CD8-positive, alpha-beta T cell (primary cell): ENCODE measurements at places on chromosomes 2 and 18.

- DNase-seq, result no peak
These were observed 676 bp upstream of the AGPS start for GRCh38 chr2:177391822-177392372.

- DNase-seq, result no peak
These were observed 347.1 kb downstream of the TXNL1 start for GRCh38 chr18:56291294-56291693.

DNA sequence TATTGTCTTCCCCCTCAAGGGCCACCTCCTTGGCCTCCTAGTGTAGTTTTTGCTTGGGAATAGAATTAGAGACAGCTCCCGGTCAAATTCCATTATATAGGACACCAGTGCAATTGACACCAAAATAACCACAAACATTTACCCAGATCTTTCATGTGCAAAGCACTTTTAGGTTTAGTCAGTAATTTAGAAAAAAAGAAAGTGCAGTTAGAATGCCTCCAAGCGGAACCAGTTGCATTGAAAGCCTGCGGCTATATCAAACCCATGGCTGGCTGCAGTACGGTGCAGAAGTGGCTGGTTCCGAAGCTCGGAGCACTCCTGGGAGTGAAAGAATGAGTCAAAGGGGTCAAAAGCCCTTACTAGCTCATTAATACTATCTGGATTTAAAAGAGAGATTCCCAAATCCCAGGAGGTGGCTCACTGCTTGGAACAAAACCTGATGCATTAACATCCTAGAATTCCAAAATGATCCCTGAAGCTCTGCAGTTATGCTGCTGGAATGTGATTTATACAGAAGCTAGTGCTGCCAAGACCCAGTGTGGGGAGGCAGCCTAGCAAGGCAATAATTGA lies 432.2 kb upstream of the KLHL29 start:
- no peak for DNase-seq

DNA sequence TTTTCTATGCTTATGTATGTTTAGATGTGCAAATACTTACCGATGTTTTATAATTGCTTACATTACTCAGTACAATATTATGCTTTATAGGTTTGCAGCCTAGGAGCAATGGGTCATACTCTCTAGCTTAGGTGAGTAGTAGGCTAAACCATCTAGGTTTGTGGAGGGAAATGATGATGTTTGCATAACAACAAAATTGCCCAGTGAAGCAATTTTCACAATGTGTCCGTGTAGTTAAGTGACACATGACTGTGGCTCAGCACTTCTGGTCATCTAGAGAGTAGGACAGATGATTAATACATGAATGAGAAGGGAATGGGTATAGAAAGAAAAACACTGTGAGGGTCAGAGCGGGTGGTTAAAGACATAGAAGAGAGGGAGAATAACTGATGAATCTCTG lies 2116.2 kb upstream of the PIK3C3 start:
- DNase-seq, result no peak

GRCh38 chr2:133888107-133888506 lies 319.8 kb upstream of the NCKAP5 start:
- no peak for DNase-seq

DNA sequence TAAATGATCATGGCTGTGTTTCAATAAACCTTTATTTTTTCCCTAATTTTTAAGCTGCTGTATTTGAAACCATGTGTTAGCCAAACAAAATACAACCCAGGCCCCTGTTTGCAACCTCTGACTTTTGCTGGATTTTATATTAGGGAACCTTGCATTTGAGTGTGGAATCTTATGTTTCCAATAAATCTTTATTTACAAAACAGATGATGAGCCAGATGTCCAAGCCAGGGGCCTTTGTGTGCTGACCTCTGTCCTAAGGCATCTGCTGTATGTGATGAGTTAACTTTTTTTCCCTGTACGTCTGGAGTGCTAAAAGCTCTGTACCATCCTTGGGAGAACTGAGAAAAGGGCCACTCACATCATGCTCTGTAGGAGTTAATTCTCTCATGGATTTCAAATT lies 162.9 kb downstream of the TRIB2 start:
- DNase-seq, result no peak

GRCh38 chr2:190628591-190629319 lies 20.1 kb upstream of the NAB1 start:
- DNase-seq, result no peak

GRCh38 chr2:158723921-158724802 lies 71.0 kb upstream of the DAPL1 start:
- DNase-seq, result no peak

DNA sequence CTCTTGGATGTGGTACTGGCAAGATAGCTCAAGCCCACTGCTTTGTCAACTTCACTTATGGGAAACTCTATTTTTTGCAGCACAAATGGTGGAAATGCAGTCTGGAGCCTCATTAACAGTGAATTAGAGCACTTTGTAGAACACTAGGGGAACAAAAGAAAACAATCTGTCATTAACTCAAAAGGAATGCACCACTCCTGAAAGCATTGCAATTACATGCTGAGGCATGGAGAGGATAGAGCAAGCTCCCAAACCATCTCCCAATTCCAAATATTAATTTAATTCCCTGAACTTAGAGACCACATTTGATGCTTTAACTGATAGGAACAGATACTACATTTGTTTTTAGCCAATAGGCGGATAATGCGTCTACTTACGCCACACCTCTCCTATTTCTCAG lies 32.8 kb upstream of the TANC1 start:
- no peak for DNase-seq

DNA sequence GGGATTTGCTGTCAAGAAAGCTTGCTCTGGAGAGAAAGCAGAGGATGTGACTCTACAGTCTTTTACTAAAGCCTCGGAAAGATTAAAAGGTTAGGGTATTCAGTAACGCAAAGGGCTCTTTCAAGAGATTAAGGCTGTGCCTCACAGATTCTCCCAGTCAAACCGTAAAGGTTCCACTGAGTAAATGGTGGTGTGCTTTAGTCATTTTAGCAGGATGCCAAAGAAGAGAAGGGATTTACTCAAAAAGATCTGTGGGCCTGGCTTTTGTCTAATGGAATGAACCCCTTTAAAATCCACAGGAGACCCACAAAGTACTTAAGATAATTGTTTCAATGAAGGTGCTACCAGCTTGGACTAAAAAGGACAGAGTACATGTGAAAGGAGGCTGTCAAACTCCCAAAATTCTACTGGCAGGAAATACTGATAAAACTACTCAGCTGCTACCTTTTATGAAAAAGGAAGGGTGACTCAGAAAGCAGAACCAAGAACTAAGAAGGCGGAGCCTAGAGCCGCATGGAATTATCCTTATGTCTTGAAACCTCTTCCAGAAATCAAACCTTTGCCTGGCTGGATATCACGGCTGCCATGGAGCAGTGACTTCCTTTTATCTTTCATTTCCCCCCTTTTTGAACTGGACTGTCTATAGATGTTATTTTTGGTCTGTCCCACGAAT lies 670.2 kb upstream of the ZEB2 start:
- no peak for DNase-seq

DNA sequence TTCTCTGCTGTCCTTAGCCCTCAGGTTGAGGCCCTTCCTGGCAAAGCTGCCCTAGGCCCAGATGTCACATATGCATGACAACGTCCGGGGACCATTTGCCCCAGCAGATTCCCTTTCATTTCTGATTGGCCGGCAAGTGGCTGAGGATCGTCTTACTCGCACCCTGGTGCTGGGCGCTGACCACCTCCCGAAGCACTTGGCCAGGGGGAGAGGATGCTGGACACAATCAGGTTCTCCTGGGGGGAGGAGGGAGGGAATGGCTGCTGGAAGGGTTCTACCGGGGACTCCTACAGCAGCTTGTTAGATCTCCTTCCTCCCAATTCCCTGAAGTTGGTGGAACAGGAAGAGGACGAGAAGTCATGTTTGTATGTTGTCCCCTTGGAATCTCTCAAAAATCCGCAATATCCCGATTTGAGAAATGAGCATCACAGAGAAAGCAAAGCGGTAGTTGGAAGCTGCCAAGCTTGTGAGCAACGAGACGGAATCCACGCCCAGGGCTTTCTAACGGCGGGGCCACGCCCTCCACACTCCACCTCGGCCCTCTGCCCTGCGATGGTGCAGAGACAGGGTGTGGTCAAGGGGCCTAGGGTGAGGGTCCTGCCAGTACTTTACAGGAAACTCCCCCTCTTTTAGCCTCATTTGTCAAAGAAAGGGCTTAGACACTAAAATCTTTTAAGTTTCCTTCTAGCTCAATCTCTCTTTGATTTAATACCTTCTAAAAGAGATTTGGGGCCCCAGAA lies 61.8 kb upstream of the YWHAQ start:
- DNase-seq, result no peak

DNA sequence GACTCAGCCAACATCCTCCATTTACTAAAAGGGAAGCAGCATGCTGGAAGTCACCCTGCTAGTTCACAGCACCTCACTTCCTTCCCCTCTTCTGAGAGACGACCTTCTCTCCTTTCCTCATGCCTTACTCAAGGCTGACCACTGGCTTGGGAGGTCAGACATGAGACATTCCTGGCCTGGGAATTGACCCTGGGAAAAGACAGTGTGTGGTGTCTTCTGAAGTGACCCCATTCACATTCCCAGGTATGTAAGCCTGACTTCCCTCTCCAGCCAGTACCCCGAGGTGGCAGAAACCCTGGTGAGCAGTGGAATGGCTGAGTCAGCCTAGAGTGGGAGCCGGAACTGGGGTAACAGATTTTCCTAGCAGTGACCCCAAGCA lies 92.4 kb downstream of the PLB1 start:
- DNase-seq, result no peak

DNA sequence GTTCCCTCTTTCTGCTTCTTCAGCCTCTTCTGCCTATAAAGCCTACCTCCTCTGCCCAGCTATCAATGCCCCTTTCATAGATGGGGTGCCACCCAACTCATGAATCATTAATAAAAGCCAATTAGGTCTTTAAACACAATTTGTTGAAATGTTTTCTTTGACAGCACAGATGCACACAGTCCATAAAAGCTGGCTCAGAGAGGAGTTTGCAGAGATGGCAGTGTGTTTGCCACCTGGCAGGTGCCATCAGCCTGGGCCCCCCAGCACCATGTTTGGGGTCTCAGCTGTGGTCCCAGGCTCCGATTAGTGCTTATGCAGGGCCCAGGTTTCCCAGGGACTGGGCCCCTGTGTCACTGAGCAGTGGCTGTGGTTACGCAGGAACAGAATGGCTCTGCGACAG lies 7.9 kb upstream of the MC2R start:
- DNase-seq, result no peak

DNA sequence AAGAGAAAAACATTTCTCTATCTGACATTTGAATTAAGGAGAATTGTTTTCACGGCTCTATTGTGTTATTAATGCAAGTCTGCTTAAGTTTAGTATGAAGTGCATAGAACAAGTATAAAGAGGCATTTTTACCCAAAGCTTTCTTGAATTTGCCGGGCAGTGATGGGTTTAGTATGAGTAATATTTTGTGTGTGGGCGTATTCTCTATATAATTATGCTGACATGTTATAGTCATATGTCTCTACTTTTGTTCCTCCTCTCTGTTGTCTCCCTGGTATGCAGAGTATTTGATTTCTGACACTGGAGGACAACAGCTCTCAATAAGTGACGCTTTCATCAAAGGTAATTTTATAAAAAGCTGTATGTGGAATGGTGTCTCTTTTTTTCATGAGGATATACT lies 45.9 kb downstream of the PIKFYVE start:
- no peak for DNase-seq

GRCh38 chr2:231613663-231614558 lies 21.2 kb downstream of the TEX44 start:
- DNase-seq, result peak; percentile 52

GRCh38 chr18:13273800-13274199 lies 55.2 kb downstream of the LDLRAD4 start:
- no peak for DNase-seq

GRCh38 chr2:191166756-191167445 lies 16.1 kb upstream of the STAT4 start:
- DNase-seq, result no peak

GRCh38 chr2:177908182-177908581 lies 164.4 kb downstream of the PDE11A start:
- DNase-seq, result no peak

DNA sequence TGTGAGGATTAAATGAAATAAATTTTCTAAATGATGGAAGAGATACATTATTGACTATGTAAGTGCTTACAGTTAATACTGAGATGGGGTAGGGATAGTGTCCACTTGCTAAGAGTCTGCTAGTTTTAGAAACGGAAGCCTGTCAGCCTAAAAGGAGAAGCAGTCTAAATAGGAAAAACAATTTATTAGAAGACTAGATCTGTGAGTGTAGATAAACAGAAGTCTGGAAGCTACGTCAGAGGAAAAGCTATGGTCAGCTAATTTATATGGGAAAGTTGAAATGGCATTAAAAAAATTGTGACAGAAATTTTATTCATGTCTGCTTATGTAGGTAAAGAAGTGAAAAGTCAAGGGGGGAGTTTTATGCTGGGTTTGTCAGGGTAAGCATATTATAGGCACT lies 1338.4 kb upstream of the CHAC2 start:
- DNase-seq, result no peak

GRCh38 chr2:178523596-178524134 lies 43.4 kb downstream of the PLEKHA3 start:
- DNase-seq, result no peak

- DNase-seq, result no peak
These were observed 200.9 kb upstream of the FN1 start for GRCh38 chr2:215636816-215637215.

DNA sequence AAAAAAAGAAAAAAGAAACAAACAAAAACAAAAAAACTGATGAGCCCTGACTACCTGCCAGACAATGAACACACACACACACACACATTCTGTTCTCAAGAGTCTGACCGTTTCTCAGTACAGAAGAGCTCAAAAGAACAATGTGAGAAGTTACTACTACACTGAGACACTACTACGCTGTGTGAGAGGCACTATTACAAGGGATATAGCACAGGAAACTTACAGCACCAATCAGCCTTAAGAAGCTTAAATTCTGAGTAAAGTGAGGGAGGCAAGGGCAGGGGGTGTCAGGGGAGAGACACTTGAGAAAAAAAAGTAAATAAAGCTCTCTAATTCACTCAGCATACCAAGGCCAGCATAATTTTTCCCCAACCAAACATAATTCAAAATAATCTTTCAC lies 32.5 kb downstream of the WDR33 start:
- DNase-seq, result no peak

DNA sequence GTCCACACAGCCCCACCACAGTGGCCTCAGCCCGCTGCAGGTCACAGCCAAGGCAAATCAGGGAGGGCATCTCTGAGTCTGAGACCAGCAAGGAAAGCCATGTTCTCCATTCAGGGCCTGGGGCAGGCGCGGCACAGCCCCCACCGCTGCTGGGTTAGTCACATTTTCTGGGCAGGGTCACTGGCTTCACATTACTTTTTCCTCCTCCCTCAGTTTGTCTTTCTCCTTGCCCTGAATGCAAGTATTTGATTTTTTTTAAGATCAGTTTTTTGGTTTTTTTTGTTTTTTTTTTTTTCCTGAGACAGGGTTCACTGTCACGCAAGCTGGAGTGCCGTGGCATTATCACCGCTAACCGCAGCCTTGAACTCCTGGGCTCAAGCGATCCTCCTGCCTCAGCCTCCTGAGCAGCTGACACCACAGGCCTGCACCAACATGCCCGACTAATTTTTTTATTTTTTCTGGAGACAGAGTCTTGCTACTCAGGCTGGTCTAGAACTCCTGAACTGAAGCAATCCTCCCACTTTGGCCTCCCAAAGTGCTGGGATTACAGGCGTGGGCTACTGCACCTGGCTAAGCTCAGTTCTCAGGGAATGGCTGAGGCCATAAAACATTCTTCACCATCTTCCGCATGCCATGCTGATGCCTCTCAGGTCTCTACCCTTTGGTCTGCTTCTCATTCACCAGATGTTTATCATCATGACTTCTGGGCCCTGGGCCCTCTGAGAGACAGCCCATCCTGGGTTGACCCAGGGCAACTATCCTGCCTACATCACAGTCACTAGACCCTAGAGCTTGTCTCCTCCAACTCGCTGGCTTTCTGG lies 628 bp upstream of the CAPG start:
- no peak for DNase-seq

GRCh38 chr2:15158100-15158499 lies 403.0 kb downstream of the NBAS start:
- DNase-seq, result no peak
